ENCODE measurements at places on chromosomes 5 and 9.

DNA sequence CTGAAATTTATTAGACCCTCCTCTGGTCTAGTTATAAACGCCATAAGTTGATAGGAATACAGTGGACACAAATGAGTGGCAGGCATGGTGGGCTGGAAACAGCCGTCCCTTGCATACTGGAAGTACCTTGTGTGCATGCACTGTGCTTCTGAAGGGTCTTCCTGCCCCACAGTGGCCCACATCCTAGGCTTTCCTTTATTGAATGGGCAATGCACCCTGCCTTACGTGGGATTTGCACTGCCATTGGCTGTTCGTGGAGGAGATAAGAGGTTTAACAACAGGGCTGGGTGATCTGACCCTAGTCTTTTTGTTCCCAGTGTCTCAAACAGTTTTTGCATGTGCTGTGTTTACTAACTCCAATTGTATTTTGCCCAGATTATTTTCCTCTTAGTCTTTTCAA is 480.8 kb downstream of the GADD45G start:
- no peak for DNase-seq

- no peak for DNase-seq
Measured at GRCh38 chr9:129550199-129550839, 70.6 kb downstream of the C9orf50 start.

DNA sequence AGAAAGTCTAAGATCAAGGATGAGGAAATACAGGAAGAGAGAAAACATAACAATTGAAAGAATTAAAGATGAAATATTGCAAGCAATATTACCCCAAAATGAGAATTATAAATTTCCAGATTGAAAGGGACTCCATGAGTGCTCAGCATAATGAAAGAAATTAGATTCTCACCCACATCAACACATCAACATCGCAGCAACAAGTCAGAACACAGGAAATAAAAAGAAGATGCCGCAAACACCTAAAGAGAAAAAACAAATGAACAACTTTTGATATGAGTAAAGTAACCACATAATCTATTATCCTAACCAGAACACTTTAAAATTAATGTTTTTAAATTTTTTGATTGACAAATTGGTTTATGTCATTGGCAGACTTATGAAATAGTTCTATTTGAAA is 318.3 kb upstream of the PTGER4 start:
- DNase-seq = no peak

- no peak for DNase-seq
Measured at GRCh38 chr5:169826618-169827017, 153.7 kb downstream of the INSYN2B start.

- no peak for DNase-seq
Measured at GRCh38 chr9:95776176-95776575, 99.3 kb upstream of the ERCC6L2 start.

GRCh38 chr9:84593352-84593751 is 76.2 kb upstream of the NTRK2 start:
- DNase-seq = no peak

DNA sequence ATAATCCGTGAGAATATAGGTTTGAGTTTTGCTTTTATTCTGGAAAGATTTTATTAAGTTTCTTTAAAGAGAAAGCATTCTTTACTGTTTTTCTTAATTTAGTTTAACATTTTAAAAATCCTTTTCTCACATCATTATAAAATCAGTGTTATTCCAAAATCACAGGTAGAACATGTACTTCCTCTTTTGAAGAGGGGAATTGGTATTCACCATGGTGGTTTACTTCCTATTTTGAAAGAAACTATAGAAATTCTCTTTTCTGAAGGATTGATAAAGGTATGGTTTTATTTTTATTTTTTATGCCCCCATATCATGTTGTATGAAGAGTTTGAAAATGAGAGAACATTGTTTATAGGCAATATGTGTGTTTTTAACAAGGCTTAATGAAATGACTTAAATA is 43.0 kb downstream of the MTREX start:
- DNase-seq = no peak

- DNase-seq = no peak
Measured at GRCh38 chr5:166566725-166567124, 1724.7 kb upstream of the WWC1 start.

GRCh38 chr5:132425009-132425937 is 55.8 kb downstream of the SLC22A5 start:
- peak; percentile 55 for DNase-seq

- DNase-seq = no peak
Measured at GRCh38 chr9:134662143-134662876, 20.7 kb downstream of the COL5A1 start.

DNA sequence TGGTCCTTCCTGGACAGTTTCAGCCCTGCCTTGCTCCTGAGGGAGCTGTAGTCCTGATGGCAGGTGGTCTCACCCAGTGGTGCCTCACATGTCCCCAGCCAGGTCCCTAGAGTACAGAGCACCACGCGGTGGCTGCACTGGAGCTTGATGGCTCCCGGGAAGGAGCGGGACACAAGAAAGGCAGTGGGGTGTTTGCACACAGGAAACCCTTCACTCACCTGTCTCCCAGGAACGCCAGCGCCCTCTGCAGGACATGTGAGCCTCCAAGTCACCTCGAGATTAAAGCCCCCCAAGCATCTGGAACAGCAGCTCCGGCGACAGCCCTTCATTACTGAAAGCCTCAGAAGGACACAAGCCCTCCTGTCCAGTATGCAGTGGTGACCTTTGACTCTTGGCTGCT is 19.9 kb upstream of the TMEM250 start:
- DNase-seq = no peak

- DNase-seq = peak; percentile 65
Measured at GRCh38 chr5:149381986-149382338, 2.9 kb upstream of the IL17B start.

DNA sequence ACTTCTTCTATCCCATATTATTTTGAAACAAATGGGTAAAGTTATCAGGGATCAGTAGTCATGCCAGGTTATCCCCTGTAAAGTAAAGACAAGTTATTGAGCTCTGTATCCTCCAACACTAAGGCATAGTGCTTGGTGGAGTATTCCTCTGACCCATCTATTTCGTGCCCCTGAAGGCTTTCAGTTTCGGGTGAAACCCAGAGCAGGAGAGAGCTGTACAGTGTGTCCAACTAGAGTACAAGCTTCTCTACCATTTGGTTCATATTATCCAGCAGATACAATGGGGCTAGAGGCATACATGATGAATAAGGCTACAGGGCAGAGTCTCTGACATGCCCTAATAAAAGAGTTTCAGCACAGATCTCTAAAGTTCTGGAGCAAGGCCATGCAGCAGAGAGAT is 3.2 kb upstream of the SLC22A4 start:
- DNase-seq = no peak

DNA sequence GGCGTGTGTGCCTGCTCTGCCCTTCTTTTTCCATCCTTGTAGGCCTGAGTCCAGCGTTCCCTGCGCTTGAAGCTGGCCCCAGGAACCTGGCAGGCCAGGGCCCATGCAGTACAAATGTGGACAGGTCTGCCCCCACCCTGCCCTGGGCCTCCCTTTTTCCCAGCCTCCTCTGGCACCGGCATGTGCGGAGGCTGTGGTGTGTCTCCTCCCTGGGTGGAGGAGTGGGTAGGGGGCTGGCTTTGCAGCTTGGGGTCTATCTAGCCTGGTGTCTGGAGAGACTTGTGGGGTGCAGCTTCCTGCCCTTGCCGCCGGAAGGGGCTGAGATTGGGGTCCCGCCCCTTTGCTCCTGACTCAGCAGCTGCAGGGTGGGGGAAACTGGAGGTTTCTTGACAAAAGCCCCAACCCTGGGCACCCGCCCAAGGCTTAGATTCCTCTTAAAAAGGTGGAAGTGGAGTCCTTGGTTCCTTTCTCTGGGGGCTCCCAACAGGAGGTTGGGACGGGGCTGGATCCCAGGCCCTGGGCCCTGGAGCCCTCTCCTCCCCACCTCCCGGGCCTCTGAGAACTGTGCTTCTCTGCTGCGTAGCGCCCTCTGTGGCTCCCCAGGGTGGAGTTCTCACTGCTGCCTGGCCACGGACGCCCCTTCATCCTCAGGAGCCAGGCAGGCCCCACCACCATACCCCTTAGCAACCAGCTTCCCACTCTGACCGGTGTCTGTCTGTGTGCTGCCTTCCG is 18.0 kb downstream of the RXRA start:
- DNase-seq = no peak

DNA sequence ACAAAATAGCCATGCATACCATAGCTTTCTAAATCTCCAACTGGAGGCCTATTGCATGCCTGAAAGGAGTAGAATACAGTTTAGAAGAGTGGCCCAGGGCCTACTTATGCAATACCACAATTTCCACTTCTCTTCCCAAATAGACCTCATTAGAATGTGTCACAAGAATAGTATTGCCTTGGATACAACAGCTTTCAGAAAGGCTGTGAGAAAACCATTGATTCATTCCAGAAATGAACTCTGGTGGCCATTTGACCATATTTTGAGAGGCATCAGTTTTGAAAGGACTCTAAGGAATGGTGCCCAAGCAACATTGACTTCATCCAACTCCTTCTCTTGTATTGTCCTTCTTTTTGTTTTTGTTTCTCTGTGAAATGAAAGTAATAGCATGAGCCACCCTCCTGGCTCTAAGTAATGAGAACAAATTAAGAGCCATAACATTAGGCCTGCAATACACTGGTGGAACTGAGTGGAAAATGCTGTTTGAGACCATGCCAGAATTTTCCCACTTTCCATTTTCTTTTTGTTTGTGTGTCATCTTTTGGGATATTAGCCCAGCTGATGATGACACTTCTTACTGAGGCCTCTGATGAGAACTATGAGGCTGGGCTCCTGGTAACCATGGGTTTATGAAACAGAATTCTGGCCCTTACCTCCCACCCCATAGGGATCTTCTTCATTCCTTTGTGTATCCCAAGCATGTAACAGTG is 90.2 kb downstream of the TMEM174 start:
- no peak for DNase-seq

- no peak for DNase-seq
Measured at GRCh38 chr5:95615164-95615467, 4.8 kb upstream of the GPR150 start.

GRCh38 chr9:33101104-33101951 is 24.9 kb upstream of the SMU1 start:
- DNase-seq = no peak

GRCh38 chr5:62093976-62094375 is 212.0 kb upstream of the KIF2A start:
- no peak for DNase-seq

DNA sequence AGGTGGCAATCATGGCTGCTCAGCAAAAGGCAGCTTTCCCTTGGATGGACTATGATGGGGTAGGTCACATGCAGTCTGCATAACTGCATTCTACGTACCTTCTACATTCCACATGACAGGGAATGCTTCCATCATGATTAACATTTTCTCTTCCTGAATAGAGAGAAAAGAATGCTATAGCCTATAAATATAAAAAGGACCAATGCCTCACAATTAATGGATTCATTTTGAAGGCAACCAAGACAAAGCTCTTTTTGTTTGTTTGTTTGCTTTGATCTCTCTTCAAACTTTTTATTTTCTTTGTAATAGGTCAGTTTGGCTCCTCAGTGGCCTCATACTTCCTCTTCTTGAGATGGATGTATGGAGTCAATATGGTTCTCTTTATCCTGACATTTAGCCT is 201.3 kb downstream of the ALDH1A1 start:
- no peak for DNase-seq

DNA sequence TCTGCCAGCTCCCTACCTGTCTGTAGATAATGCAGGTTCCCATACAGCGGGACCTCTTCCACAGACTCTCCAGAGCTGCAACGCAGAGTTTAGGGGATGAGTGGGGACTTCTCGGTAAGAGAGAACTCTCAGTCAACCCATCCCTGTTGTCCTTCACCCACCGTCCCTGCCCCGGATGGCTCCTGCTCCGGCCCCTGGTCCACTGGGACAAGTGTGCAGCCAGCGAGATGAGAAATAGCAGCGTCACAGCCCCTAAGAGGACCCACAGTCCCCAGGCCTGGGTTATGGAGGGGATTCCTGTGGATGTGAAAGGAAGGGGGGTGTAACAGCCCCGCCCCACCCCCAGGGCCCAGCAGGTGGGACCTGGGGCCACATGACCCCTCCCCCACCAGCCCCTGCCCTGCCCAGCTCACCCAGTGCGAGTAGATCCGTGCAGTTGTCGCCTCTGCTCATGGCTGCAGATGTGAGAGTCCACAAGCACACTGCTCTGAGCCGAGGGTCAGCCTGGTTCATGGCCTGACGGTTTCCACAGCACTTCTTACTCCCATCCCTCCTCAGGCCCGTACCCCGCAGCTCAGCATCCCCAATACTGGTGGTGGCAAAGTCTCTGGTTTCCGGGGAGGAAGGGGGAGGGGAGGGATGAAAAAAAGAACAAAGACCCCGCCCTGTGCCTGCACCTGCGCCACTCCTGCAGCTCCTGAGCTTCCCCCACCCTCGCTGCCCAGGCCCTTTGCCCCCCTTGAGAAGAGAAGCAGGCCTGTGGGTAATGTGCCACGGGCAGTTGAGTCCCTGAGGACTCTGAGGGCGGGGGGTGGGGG is at the start of gene SIT1:
TSS of gene SIT1 (minus strand) at position 591 of the 818 bp plus-strand sequence. CDS start at position 513, 78 bp downstream.
- no peak for DNase-seq

All from activated CD4-positive, alpha-beta T cell treated with anti-CD3 and anti-CD28 coated beads for 1 hour (primary cell).